Fibroblast of lung (primary cell): ENCODE measurements at places on chromosomes 12 and 14. TPM values are rescaled to one million over a fixed set of nuclear protein-coding genes. Genes with fewer than 3 reads are reported as not detected.

The FAM181A gene
- total RNA-seq, result not detected in 2 replicates

The SPX gene
- total RNA-seq, result 0.50 and 1.3 TPM in 2 replicates

The ATXN2 gene
- 21.1 and 31.2 TPM in 2 replicates for total RNA-seq

The KCNMB4 gene
- total RNA-seq, result 0.33 and 0.51 TPM in 2 replicates

The SRRM4 gene
- total RNA-seq, result not detected in 2 replicates

The ASIC1 gene
- 1.7 and 1.8 TPM in 2 replicates for total RNA-seq

The TNS2 gene
- total RNA-seq, result 52.4 and 60.6 TPM in 2 replicates

The PRIM1 gene
- total RNA-seq, result 4.9 and 6.1 TPM in 2 replicates

The GRIP1 gene
- total RNA-seq, result 0.26 TPM in 1 of 2 replicates, not detected in the other

The MAP3K9 gene
- total RNA-seq, result under 0.01 and 0.17 TPM in 2 replicates

The PRKD1 gene
- 15.9 and 20.1 TPM in 2 replicates for total RNA-seq

The SCN8A gene
- total RNA-seq, result 12.8 and 27.2 TPM in 2 replicates

The MMP17 gene
- 10.8 and 13.5 TPM in 2 replicates for total RNA-seq

The PTGES3 gene
- total RNA-seq, result 53.7 and 60.3 TPM in 2 replicates

The ADAM20 gene
- 0.51 and 1.2 TPM in 2 replicates for total RNA-seq

The TOMM20L gene
- not detected in 2 replicates for total RNA-seq

The STXBP6 gene
- total RNA-seq, result 4.5 and 7.7 TPM in 2 replicates

The LRP1-AS gene
- not detected in 2 replicates for total RNA-seq

The ITGB7 gene
- total RNA-seq, result 0.26 and 0.50 TPM in 2 replicates

The FOXN3 gene
- total RNA-seq, result 27.5 and 27.9 TPM in 2 replicates

The CIROP gene
- total RNA-seq, result 0.17 and 1.0 TPM in 2 replicates

The C1R gene
- 407 and 650 TPM in 2 replicates for total RNA-seq

The B3GNT4 gene
- total RNA-seq, result under 0.01 and 0.33 TPM in 2 replicates

The PLCZ1 gene
- total RNA-seq, result not detected in 2 replicates

The RESF1 gene
- total RNA-seq, result 12.7 and 15.9 TPM in 2 replicates

The NANOG gene
- total RNA-seq, result not detected in 2 replicates

The CIPC gene
- total RNA-seq, result 10.8 and 12.1 TPM in 2 replicates

The DLGAP5 gene
- total RNA-seq, result 0.77 and 8.1 TPM in 2 replicates

The DBX2 gene
- total RNA-seq, result not detected in 2 replicates
